ENCODE measurements at places on chromosomes 2 and 18.

DNA sequence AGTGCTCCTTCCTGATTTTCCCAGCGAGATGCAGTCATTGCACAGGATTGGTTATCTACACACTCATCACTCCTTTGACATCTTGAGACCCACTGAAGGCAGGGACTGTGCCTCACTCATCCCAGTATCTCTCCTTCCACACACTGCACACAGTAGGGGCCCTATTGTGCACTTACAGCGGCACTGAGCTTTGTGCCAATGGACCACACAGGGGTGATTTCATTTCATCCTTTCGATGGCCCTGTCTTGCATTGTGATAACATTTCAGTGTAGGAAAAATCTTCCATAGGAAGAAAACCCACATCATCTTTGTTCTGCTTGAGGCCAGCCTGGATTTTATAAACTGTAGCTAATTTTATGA lies 11.0 kb upstream of the LRRFIP1 start:
- no peak for DNase-seq

GRCh38 chr2:203490391-203490790 lies 44.7 kb downstream of the RAPH1 start:
- no peak for DNase-seq

GRCh38 chr2:129139380-129139779 lies 820.7 kb upstream of the HS6ST1 start:
- no peak for DNase-seq

- peak; percentile 48 for DNase-seq
Observed at GRCh38 chr2:46367286-46367685, 70.1 kb downstream of the EPAS1 start.

- no peak for DNase-seq
Observed at GRCh38 chr2:109405873-109406272, 207.9 kb downstream of the SEPTIN10 start.

GRCh38 chr18:75358928-75359327 lies 68.6 kb downstream of the SMIM21 start:
- no peak for DNase-seq

DNA sequence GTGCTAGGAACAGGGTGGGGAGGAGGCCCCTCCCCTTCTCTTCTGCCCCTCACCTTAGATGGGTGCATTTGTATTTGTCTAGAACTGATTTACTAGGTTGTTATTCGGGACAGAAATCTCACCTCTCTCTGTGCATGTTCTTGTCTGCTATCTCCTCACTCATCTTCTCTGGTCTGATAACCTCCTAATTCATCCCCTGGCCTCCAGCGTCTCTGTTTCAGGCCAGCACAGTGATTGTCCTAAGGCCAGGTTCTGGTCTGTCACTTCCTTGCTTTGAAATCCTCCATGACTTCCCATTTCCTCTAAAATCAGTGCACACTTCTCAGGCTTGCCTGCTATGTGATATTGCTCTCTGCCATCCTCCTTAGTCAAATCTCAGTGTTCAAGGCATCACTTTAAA lies 58.4 kb downstream of the CELF4 start:
- DNase-seq: no peak

DNA sequence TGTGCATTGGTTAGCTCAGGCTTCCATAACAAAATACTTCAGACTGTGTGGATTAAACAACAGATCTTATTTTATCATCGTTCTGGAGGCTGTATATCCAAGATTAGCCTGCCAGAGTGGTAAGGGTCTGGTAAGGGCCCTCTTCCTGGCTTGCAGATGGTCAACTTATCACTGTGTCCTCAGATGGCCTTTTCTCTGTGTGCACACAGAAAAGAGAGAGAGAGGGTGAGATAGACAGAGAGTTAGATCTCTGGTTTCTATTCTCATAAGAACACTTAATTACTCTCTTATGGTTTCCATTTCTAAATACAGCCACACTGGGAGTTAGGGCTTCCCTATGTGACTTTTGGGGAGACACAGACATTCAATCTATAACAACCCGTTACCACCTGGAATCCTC lies 1003.5 kb downstream of the TSN start:
- no peak for DNase-seq

DNA sequence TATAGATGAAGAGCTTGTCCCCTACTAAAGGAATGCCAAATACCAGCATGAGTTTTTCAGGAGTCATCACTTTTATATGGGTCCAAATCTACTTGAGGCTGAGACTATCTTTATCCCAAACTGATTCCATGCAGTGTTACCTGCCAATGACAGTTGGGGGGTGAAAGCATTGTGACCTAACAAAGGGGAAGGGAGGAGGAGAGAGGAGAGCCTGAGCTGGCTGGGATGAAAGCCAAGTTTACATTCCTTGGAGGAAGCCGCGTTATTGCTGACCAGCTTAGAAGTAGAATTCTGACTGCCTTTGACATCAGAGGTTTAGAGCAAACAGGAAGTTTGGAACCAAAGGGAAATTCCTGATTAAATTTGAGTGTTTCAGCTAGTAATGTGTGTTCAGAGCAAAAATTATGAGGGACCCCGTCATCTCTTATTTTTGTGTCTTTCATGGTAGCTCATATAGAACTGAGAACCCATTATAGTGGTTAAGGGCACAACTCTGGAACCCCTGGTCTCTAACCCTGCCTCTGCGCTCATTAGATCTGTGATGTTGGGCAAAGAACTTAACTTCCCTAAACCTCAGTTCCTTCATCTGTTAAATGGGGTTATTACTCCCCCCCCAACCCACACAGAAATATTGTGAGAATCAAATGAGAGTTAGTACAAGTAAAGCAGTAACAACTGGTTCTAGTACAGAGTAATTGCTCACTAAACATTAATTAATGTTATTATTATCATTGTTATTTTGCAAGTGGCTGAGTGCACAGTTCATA lies 199.3 kb upstream of the EPAS1 start:
- DNase-seq: peak; percentile 96

DNA sequence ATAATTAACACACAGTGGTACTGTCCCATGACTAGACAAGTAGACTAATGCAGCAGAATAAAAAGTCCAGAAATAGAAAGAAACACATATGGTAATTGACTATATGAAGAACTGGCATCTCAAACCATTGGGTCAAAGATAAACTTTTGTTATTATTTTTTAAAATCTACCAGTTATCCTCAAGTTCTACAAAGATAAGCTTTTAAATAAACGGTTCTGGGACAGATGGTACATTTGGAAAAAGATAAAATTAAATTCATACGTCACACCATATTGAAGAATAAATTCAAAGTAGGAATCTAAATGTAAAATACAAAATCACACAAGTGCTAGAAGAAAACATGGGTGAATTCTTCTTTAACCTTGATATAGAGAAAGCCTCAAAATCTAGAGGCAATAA lies 37.6 kb upstream of the PLEKHM3 start:
- DNase-seq: no peak

DNA sequence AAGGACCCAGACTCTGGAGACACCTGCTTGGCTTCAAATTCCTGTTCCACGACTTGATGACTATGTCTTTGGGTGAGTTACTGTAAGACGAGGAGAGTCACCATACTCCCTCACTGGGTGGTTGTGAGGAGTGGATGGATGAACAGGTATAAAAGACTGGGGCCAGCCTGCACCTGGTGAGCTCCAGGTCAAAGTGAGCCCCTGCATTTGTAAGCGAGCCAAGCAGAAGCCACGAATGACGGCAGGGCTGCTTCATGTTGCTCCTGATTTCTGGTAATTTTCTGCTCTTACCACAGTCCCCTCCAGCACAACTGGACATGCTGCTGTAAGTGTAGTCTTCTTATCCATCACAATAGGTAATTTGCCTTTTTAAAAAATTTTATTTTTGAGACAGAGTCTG lies 86.6 kb downstream of the POLR1A start:
- no peak for DNase-seq

GRCh38 chr2:127007652-127008051 lies 99.3 kb downstream of the BIN1 start:
- no peak for DNase-seq

DNA sequence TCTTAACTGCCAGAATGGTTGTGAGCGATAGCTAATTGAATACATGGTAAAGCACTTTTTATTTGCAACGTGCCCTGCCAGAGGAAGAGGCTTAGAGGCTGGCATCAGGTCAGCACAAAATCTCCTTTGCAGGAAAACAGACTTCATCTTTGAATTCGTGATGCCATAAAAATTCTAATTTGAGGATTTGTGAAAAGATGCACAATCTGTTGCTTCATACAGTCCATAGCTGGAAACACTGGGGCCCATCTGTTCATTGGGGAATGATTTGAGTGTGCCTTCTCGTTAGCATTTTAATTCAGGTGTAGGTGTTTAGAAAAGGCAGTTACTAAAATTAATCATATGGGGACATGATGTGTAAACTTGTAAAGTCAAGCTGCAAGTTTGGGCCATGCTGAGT lies 876.0 kb downstream of the SLC4A3 start:
- no peak for DNase-seq

DNA sequence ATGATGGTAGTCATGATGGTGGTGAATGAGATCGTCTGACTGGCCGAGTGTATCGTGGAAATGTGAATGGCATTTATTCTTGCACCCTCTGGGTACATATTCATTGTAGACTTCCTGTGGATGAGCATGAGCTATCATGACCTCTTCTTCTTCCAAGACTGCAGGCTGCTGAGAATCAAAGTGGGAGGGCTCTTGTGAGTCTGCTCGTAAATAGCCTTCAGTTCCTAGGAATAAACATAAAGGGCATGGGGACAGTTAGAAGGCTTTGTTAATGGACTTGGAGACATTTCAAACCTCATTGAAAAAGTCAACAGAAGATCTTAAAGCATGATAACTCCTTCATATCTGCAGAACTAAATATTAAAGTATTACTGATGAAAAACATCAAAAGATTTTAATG lies 14.9 kb downstream of the SLC39A6 start:
- no peak for DNase-seq

GRCh38 chr2:85951351-85952067 lies 62.7 kb upstream of the ST3GAL5 start:
- DNase-seq: no peak

- no peak for DNase-seq
Observed at GRCh38 chr2:152950126-152950525, 231.7 kb downstream of the ARL6IP6 start.

DNA sequence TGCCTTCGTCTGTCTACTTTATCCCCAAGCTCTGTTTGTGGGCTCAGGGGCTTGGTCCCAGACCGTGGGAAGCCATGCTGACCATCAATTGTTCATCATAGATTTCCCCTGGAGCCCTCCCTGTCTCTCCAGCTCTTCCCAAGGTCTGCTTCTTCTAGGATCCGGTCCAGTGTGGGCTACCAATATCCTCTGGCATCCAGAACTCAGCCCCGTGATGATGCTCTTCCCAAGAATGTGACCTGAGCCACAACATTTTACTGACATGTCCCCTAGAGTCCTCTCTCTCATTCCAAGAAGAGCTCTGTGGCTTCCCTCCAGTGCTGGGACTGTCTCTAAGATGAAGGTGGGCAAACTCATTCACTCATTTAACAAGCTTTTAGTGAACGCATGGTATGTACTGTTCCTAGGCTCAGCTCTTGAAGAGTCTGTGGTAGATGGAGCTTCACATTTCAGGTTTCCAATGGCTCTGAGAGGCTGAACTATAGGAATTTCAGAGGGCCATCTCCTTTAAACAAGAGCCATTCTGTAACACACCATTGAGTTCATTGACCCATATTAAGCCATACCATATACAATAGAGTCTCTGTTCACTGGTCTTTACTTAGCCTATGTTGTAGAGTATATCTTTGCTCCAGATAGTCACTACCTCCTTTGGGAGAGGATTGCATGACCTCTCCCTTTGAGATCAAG lies 142.0 kb upstream of the APCDD1 start:
- no peak for DNase-seq

GRCh38 chr18:9861157-9861556 lies 24.6 kb upstream of the TXNDC2 start:
- no peak for DNase-seq

DNA sequence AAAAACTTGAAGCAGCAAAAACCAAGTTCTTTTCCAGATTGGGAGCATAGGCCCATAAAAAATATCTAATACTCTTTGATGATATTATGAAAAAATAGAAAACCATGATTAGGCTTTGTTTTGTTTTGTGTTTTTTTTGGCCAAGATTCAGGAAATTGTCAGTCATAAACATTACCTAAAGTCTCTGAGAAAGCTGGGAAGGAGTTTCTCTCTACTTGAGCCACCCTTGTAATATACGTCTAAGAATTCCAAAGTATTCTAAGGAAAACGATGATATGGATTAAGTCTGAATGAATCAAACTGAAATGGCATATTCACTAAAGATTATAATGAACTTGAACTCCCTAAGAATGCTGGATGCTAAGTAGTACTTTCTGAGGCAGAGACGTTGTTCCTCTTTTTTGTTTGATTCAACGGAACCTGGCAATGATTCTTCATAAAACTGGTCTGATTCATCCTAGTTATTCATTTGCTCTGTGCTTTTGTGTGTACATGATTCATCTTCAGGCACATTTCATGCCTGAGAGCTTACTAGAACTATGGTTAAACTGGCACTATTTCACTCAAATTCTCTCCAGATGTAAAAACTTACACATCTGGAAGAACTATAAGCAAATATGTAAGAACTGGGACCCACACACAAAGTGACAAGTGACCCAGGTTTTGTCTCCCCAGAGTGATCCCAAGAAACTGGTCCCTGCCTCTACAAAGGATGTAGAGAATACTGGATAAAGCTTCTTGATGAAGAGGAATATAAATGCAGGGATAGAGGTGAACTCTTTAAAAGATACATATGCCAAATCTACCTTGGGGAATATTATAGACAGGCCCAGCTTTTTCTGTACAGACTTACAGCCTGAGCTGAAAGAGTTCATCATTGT lies 159.7 kb downstream of the DOCK10 start:
- peak; percentile 82 for DNase-seq

GRCh38 chr2:96369186-96369585 lies 33.6 kb downstream of the NCAPH start:
- no peak for DNase-seq

GRCh38 chr2:26471289-26471688 lies 6.6 kb downstream of the OTOF start:
- no peak for DNase-seq

- no peak for DNase-seq
Observed at GRCh38 chr2:1887106-1887505, 142.8 kb upstream of the PXDN start.

- DNase-seq: peak; percentile 1
Observed at GRCh38 chr2:187233811-187234210, 214.2 kb downstream of the CALCRL start.

GRCh38 chr2:128646691-128647090 lies 328.0 kb upstream of the HS6ST1 start:
- no peak for DNase-seq

DNA sequence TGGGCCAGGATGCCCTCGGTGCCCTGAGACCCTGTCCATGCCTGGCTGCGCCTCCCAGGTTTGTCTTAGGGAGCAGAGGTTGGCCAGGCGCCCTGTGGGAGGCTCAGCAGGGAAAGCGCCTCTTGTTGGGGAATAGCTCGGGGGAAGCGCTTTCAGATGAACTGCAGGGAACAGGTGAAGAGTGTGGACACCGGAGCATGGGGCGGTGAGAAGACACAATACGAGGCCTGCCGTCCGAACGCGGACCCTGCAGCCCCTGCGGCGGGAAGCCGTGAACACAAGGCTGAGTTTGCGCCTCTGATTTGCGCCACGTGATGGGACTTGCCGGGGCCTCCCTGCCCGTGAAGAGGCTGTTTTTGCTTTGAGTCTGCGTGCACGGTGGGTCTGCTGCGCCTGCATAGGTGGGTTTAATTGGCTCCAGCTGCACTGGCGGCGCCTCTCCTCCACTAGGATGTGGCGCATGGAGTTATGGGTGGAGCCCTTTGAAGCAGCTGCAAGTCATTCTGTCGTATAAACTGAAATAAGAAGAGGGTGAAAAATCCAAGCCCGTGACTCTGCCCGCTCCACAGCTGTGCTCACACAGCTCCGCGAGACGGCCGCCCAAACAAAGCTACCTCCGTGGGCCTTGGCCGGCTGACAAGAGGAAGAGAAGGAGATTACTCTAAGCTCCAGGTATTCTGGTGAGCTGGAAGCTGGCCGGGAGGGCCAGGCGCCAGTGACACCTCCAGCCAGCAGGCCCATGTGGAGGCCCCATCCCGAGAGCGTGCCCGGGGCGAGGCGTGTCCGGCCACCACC lies 103.5 kb upstream of the CTDP1 start:
- no peak for DNase-seq
